ENCODE measurements at places on chromosomes 1 and 21.

DNA sequence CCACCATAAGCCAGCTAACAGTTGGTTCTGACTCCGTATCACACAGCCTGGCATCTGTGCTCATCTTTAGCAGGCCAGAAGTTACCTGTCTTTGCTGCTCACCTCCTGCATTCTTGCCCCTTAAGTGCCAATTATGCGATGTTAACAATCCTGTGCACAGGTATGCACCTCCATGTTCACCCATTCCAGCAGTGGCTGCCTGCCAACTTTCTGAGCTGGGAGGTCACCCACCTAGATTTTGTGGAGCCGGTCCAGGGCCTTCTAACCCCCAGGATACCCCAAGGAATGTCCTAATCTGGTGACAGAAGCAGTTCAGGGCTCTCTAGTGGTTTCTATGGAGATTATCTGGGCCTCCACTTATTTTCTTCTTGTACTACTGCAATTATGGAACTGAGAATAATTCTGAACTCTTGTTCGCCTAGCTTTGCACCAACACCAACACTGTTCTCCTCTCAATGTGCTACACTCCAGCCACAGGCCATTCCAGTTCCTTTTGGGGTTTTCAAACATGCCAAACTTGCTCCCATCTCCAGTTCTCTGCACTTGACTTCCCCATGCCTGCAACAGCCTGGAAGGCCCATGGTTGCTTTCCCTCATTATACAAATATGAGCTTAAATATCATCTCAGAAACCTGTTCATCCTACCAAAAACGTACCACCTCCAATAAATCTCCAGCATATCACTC, 9.0 kb downstream of the BCAR3 start:
- DNase-seq: no peak

- DNase-seq: no peak
These were observed 349.4 kb downstream of the DUSP10 start for GRCh38 chr1:221392453-221392852.

- no peak for DNase-seq
These were observed 52.4 kb downstream of the SMYD3 start for GRCh38 chr1:246454655-246455054.

DNA sequence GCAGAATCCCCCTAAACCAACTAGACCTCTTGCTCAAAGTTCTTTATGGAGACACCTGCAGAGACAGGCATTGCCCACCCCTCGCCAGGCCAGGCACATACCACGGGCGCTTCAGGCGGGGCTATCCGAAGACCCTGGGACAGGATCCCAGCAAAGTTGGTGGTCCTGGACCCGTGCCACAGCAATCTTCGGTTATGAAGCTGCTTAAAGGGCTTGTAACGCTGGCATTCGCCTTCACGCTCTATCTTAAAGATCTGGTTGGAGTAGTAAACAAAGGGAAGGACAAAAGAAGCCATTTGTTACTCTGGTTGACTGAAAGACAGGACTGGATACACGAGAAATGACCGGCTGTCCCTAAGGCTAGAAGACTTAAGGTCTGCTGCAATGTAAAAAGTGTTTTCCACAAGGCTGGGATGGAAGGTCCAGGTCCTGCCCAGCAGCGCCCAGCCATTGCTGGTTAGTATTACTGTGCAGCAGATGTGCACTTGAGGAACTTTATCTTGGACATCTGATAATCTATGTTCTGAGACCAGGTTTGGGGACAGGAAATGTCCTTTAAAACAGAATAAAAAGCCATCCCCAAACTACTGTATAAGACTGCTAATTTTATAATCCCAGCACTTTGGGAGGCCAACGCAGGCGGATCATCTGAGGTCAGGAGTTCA, 42.9 kb downstream of the PARP1 start:
- DNase-seq: no peak

GRCh38 chr1:41243079-41243385, 926 bp upstream of the SCMH1 start:
- no peak for DNase-seq

- no peak for DNase-seq
These were observed 10.7 kb downstream of the TARDBP start for GRCh38 chr1:11023201-11023600.

DNA sequence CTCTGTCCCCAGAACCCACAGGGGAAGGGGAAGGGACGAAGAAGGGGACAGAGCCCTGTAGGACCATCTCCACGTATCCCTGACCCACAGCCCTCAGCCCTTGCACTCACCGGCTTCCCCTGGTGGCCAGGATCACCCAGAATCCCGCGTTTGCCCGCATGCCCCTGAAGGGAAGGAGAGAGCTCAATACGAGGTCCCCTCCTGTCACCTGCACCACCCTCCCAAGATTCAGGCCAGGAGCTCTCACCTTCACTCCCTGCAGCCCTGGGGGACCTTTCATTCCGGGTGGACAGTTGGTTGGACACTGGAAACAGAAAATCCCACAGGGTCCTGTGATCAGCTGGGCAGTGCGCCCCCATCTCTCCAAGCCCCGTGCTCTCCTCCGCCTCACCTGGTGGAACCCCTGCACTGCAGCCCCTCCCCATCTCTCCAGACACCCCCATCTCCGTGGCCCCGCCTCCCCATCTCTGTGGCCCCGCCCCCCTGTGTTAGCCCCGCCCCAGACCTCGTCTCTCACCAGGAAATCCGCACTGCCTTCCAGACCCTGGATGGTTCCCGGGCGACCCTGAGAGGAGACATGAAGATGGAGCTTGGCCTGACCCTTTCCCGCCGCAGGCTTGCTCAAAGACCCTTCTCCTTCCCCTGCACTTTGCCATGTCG, 6.0 kb downstream of the COL9A2 start:
- DNase-seq: no peak

- no peak for DNase-seq
These were observed 429.6 kb downstream of the USP25 start for GRCh38 chr21:16159213-16159970.

All from CD4-positive, alpha-beta T cell treated with Interferon gamma for 1 hour (primary cell).